Stimulated activated naive CD4-positive, alpha-beta T cell (primary cell): ENCODE measurements at places on chromosomes 5 and 9.
A peak's percentile ranks its signal among the peaks of the same experiment; 100 is the strongest.

- no peak for DNase-seq
Measured at GRCh38 chr5:139982975-139983240, 60.2 kb downstream of the NRG2 start.

GRCh38 chr5:10401498-10401897 is 40.2 kb upstream of the ROPN1L start:
- no peak for DNase-seq

DNA sequence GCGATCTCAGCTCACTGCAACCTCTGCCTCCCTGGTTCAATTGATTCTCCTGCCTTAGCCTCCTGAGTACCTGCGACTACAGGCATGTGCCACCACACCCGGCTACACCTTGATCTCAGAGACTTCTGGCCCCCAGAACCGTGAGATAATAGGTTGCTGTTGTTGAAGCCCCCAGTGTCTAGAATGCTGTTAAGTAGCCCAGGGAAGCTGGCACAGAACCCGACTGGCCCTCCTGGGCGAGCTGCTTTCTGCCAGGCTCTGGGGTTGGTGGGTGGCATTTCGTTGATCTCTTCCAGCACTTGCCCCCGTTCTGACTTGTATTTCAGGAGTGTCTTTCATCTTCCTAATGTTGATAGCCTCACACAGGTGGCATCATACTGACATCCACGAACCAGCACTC is 807.1 kb downstream of the CDH9 start:
- no peak for DNase-seq

DNA sequence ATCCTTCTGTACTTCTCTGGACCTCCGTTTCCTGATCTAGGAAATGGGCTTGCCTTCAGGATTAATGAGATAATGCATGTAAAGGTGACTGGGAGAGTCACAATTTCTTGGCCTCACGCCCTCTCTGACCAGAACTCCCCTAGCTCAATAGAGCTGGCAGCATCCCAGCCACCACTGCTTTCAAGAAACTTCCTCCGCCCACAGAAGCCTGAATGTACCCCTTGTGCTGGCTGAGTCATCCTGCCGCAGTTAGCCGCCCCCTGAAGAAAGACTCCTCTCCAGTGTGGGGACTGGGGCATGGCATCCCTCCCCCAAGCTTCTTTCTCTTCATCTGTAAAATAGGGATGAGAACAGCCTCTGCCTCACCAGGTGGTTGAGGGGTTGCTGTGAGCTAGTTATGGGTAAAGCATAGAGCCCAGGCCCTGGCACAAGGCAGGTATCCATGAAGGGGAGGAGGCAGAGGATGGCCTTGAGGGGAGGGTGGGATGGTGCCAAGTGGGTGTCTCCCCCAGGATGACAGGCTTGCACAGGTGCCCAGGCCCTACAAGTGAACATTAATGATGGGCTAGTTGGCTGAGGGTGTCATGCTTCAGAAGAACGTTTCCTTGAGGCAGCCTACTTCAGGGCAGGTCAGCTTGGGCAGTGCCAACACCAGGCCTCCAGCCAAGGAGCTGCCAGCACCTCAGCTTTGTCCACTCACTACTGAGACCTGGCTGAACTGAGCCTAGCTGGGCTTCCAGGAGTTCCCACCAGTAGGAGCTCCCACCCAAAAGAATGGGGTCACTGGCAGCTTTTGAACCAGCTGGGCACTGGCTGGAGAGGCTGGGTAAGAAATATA is 3.4 kb downstream of the PDLIM4 start:
- no peak for DNase-seq

DNA sequence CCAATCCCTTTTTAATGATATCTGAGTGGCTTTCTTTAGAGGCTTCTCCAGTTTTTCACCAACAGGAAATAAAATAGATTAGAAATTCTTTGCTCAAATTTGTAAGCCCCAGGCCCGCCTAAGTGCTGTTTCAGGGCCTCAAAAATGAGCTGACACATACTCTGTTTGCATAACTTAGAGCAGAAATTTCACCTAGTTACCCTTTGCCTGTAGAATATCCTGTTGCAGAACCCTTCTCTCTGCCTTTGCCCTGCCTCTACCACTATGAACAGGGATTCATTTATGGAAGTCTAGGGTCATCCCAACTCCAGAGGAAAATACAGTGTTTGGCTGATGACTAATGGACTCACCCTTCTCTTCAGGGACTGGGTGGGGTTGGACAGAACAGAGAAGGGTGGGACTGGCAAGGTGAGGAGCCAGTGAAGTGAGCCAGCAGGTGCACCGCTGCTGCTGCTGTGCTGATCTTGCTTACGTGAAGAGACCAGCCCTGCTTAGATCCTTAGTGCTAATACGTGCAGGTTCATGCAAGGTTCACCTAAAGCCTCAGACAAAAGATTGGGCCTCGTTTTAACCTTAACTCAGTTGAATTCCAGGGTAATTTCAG is 22.8 kb downstream of the OSTF1 start:
- DNase-seq, result no peak

DNA sequence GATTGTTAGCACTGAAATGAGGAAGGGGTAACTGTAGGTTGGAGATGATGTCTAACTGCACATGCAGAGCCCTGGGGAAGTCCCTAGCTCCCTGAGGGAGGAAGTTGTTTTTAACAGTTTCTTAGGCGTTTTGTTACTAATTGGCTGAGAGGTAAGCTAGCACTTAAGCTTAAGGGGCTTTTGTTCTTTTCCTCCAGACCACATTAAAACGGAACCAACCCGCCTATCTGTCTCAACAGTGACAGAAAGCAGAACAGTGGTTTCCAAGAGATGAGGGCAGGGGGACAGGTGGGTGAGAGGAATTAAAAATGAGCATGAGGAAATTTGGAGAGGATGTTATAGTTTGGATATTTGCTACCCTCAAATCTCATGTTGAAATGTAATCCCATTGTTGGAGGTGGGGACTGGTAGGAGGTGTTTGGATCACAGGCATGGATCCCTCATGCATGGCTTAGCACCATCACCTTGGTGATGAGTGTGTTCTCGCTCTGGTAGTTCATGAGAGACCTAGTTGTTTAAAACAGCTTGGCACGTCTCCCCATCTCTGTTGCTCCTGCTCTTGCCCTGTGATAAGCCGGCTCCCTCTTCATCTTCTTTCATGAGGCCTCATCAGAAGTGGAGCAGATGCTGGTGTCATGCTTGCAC is 38.9 kb downstream of the LYRM7 start:
- DNase-seq, result peak; percentile 85

DNA sequence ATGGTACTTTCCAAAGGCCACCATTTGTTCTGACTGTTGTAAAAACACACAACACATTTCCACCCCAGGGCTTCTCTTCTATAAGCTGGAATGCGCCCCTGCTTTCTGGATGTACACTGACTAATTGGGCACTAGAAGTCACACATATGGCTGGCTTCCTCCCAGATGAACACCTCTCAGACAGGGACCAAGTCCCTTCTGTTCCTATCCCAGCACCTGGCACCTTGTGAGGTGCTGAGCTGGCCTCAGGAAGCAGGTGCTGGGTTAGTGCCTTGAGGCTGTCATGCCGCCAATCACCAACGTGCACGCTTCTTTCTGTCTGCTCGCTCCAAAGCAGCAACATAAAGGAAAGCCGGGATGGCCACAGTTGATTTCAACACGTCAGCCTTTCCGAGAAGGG is 93.2 kb downstream of the FSTL4 start:
- DNase-seq, result no peak

- DNase-seq, result no peak
Measured at GRCh38 chr9:115229496-115229895, 111.5 kb upstream of the TNC start.

- no peak for DNase-seq
Measured at GRCh38 chr5:171261361-171261760, 47.7 kb upstream of the TLX3 start.

DNA sequence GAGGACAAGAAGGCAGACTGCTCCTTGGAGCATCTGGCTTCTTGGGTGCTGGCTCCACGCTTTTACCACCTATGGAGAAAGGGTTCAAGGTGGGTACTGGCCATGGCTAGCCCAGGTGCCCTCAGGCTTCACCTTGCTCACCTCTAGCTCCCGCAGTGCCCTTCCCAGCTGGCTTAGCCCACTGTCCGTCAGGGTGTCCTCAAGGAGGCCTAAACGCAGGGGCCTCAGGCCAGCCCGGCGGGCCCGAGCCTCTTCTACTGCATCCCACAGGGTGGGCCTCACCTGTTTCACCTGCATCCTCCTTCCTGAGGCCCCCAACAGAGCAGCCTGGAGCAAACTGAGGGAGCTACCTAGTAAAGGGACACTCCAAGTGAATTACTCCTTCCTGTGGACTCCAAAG is 9.1 kb downstream of the SLC35A4 start:
- DNase-seq, result no peak

GRCh38 chr5:35478856-35479682 is 138.6 kb upstream of the SPEF2 start:
- DNase-seq, result no peak

- no peak for DNase-seq
Measured at GRCh38 chr5:9782826-9783560, 152.8 kb upstream of the TAS2R1 start.

GRCh38 chr5:151742870-151743294 is 15.5 kb downstream of the ATOX1 start:
- no peak for DNase-seq

GRCh38 chr9:132365986-132366385 is 11.2 kb upstream of the SETX start:
- no peak for DNase-seq

DNA sequence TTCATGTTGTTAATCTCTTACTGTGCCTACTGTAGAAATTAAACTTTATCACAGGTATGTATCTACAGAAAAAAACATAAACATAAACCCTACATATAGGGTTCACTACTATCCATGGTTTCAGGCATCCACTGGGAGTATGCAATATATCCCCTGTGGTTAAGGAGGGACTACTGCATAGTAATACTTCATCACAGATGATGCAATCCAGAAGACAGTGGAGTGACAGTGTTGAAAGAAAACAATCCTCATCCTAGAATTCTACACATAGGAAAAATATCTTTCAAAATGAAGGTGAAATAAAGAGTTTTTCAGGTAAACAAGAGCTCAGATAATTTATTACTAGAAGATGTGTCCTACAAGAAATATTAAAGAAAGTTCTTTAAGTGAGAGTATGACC is 105.9 kb downstream of the HOMER1 start:
- DNase-seq, result no peak

GRCh38 chr5:57676222-57677098 is 193.8 kb upstream of the ACTBL2 start:
- DNase-seq, result no peak

DNA sequence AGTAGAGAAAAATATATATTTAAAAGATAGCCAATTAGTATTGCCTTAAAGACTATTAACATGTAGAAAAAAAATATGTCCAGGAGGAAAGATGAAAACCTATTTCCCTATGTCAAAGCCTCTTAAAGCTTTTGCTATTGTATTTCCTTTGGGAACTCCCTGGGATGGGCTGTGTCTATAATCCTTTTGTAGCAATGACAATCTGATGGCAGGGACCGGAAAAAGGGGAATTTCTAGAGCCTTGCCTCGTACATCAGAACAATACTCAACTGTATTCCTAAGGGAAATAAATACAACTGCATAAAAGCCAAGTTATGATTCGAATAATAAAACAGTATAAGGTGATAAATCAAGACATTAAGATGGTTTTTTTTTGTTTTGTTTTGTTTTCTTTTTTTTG is 257.3 kb downstream of the MLLT3 start:
- DNase-seq, result no peak

- no peak for DNase-seq
Measured at GRCh38 chr5:73312146-73312871, 136.3 kb downstream of the FOXD1 start.

DNA sequence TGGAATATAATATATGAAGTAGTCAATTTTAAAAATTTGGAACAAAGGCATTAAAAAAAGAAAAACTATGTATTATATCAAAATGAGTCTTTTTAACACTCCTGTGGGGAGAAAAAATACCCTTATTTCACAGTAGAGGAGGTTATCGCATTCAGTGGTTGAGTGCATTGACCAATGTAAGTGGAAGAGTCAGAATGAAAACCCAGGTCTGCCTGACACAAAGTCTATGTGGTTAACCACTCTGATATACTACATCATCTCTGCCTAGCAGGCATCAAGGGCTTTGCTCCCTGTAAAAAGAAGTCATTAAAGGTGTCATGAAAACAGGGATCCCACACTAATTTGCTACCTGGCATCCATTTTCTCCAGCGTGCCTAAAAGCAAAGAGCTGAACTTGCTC is 417.2 kb upstream of the C9orf72 start:
- DNase-seq, result no peak

GRCh38 chr5:60821488-60822284 is 22.4 kb downstream of the ELOVL7 start:
- DNase-seq, result no peak

DNA sequence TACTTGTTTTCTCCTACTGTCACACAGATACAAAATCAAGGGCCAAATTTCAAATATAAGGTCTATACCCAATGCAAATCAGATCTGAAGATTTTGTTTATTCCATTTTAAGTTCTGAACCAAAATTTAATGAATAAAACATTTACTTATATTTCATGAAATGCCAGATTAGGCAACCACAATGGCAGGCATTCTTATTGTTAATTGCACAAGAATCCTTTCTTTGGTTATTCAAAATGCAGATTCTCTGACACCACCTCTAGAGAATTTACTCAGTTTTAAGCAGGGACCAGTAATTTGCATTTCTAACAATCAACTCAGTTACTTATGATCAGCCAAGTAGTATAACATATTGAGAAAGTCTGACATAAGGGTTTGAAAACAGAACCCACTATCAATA is 972.4 kb upstream of the ACO1 start:
- DNase-seq, result no peak

GRCh38 chr9:1217076-1217475 is 166.9 kb downstream of the DMRT2 start:
- DNase-seq, result no peak

DNA sequence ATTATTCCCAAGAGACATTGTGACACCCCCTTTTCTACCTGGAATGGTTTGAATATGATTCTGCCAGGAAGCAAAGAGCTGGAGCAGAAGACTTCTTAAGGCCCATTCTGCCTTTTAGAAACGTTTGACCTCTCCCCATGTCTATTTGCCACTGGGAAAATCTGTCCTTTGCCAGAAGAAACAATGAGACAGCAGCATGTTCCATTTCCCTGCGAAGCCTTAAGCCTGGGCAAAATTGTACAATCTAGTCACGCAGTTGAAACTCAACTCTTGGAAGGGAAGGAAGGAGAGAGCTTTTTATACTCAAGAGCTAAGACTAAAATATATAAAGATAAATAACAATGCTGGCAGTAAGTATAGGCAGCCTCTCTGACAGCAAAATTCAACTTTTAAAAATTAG is 22.1 kb upstream of the SPOCK1 start:
- DNase-seq, result no peak

DNA sequence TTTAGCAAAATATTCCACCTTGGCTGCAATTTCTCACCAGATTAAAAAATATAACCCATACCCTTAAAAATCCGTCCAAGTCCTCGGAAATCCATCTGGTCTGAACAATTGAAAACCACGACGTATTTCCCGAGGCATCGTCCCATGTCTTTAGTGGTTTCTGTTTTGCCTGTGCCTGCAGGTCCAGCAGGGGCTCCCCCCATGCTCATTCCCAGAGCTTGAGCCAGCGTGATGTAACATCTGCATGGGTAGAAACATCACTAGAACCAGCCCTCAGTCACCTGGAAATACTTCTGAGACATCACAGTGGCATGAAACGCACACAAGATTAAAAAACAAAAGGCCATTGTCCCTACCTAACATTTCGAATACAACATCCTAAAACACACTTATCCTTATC is 114.0 kb downstream of the DNAH5 start:
- no peak for DNase-seq

GRCh38 chr5:122730037-122730436 is 44.8 kb upstream of the SNX2 start:
- no peak for DNase-seq
